ENCODE measurements at places on chromosomes 4 and X.

GRCh38 chrX:146433771-146434170 is 375.8 kb upstream of the CXorf51B start:
- DNase-seq: no peak

DNA sequence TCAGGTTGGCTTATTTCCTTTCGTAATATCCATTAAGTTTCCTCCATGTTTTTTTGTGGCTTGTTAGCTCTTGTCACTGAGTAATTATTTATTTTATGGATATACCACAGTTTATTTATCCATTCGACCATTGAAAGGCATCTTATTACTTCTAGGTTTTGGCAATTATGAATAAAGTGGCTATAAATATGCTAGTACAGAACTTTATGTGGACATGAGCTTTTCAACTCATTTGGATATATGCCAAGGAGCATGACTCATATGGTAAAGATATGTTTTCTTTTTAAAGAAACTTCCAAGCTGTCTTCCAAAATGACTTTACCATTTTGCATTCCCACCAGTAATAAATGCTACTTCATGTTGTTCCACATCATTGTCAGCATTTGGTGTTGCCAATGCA is 803.6 kb downstream of the GLUD2 start:
- DNase-seq: peak; percentile 0

DNA sequence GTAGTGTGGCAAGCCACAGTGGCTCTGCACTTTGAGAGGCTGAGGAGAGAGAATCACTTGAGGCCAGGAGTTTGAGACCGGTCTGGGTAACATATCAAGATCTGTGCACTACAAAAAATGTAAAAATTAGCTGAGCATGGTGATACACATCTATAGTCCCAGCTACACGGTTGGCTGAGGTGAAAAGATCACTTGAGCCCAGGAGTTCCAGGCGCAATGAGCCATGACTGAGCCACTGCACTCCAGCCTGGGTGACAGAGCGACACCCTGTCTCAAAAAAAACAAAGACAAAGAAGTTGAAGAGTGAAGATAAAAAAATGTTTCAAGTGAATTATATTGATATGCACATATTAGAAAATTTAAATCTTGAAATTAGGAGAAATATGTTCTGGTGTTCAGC is 46.3 kb downstream of the SULT1B1 start:
- no peak for DNase-seq

DNA sequence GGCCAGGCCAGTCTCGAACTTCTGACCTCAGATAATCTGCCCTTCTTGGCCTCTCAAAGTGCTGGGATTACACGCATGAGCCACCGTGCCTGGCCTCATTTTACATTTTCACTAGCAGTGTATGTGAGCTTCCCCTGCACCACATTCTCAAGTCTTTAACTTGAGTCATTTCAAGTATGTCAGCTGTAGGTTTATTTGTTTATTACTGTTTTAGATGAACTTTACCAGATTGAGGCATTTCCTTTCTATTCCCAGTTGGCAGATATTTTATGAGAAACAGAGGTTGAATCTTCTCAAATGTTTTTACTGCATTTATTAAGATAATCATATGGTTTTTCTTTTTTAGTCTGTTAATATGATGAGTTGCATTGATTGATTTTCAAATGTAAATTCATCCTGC is 114.6 kb upstream of the SH3RF1 start:
- no peak for DNase-seq

Measured in RKO (cell line).